Activated T-cell treated with anti-CD3 and anti-CD28 coated beads for 48 hours (primary cell): ENCODE measurements at places on chromosomes 6 and 20.

DNA sequence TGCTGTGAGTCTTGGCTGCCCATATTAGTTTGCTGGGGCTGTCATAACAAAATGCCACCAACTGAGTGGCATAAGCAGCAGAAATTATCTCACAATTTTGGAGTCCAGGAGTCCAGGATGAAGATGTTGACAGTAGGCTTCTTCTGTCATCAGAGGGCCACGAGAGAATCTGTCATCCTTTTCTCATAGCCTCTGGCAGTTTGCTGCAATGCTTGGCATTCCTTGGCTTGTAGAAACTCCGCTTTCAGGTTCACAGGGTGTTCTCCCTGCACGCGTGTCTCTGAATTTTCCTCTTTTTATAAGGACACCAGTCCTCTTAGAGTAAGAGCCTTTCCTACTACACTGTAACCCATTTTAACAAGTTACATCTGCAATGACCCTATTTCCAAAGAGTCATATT, 838.4 kb downstream of the TFAP2A start:
- DNase-seq = no peak

DNA sequence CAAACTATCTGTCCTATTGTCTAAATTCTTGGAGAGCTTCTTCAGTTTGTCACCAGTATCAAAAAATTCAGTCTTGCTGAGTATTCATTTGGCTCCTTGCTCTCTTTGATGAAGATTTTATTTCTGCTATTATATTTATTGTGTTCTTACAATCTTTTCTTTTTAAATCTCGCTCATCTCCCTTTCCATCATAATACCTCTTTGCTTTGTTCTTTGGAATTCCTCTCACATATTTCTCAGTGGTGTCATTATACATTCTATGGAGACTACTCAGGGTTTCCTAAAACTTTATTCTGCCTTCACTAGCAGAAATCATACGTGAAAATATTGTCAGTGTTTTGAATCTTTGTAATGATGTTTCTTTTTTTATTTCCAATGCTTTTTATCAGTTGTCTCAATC, 445.2 kb upstream of the ID4 start:
- DNase-seq = no peak

DNA sequence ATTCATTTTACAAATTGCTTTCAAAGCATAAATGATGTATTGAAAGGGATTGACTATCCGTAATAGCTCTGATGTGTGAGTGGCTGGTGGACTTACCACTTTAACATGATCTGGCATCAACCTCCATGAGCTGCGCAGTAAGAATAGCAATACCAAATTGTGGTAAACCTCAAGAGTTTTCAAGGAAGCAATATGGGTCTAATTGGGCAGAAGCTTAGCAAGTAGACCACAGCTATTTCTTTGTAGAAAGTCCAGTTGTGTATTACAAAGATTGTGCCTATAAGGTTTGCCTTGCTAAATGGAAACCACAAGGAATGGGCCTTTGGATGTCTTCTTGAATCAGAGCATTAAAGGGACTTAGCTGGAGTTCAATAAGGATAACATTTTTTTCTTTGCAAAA, 736.6 kb downstream of the KIF16B start:
- no peak for DNase-seq

- no peak for DNase-seq
These were observed 123.5 kb downstream of the GRM4 start for GRCh38 chr6:34022250-34022872.

GRCh38 chr20:22836211-22836610, 198.9 kb upstream of the SSTR4 start:
- DNase-seq = no peak

DNA sequence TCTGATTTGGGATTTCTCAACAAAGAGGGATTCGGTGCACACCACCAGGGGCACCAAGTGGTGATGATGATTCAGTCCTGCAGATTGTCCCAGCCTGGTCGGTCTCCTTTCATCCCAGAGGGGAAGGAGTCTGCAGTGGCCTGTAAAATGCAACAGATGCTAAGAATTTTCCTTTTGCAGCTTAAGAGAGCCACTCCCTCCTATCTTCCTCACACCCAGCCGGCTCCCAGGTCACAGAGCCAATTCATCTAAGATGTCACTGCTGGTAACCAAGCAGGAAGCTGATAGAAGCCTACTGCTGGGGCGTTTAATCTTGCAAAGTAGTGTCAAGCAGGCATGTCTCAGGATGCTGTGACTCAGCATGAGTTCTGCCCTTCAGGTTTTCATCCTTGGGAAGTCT, 203.8 kb upstream of the LRFN2 start:
- DNase-seq = no peak

DNA sequence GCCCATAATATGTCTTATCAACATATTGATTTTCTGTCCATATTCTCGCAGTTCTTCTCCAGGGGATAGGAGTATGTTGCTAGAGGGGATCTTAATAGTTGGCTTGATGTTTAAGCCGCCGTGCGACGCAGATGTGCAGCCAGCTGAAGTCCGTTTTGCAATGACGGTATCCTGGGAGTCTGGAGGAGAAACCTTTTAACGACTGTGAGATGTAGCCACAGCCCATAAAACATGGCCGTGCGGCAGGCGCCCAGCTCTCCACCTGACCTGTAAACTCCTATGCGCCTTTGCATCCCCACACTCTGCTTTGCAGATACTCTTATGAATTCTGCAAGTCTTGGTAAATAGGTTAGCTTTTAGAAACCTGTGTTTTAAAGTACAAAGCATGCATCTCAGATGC, 36.9 kb downstream of the BMP6 start:
- no peak for DNase-seq

GRCh38 chr20:46814366-46815232, 80.0 kb upstream of the EYA2 start:
- DNase-seq = no peak

- DNase-seq = no peak
These were observed 16.1 kb upstream of the HINT3 start for GRCh38 chr6:125940247-125941041.

DNA sequence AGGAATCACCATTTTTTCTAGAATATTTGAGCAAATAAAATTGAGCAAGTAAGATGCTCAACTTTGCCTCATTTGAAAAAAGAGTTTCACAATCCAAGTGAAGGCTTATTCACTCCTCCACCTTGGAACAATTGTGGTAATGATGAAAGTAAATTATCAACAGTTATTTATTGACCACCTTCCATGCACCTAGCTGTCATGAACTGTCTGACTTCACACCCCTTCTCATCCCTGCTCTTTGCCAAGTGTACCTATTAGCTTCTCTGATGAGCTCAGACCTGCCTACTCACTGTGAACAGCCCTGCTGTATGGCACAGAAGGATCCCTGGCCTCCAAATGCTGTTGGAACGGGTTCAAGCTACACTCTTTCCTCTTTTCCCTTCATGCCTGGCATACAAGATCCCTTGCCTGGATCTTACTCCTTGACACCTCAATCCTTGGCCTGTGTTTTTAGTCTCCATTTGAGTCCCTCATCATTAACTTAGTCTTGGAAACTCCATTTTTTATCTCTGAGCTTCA, 99.0 kb upstream of the PREP start:
- DNase-seq = no peak

- no peak for DNase-seq
These were observed 71.4 kb upstream of the MYLIP start for GRCh38 chr6:16057446-16057845.

GRCh38 chr6:100913400-100914276, 32.5 kb upstream of the ASCC3 start:
- no peak for DNase-seq

DNA sequence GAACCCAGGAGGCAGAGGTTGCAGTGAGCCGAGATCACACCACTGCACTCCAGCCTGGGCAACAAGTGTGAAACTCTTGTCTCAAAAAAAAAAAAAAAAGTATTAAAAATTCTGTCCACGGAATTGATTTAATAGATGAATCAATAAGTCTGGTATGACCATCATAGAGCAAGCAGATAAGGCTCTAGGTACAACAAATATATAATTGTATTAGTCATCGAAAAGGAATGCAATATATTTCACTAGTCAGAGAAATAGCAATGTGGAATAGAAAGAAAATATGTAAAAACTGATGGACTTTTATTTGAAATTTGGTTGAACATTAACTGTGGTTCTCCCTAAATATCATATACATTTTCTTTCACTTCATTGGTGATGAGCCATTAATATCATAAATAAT, 476.8 kb upstream of the AGPAT4 start:
- no peak for DNase-seq

DNA sequence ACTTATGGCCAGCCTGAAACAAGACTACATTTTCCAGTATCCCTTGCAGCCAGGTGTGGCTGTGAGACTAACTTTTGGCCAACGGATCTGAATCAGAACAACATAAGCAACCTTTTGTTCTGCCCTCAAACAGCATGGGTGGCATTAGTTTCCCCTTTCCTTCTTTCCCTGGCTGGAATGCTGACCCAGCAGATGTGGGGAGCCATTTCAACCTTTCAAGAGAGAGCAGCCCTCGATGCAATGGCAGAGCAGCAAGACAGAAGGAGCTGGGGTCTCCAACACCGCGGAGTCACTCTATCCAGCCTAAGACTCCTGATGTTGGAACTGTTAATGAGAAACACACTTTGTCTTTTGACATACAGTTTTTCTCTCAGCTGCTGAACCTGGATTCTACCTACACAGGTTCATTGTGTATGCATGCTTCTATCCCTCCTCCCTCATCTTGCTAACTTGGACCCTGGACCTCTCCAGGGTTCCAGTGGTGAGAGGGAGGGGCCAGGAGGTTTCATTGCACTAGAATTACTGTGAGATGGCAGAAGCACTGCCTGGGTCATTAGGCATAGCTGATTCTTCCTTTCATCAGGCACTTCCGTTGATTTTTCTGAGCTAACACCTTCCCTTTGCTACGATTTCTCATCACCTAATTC, 28.8 kb upstream of the DDR1 start:
- no peak for DNase-seq

DNA sequence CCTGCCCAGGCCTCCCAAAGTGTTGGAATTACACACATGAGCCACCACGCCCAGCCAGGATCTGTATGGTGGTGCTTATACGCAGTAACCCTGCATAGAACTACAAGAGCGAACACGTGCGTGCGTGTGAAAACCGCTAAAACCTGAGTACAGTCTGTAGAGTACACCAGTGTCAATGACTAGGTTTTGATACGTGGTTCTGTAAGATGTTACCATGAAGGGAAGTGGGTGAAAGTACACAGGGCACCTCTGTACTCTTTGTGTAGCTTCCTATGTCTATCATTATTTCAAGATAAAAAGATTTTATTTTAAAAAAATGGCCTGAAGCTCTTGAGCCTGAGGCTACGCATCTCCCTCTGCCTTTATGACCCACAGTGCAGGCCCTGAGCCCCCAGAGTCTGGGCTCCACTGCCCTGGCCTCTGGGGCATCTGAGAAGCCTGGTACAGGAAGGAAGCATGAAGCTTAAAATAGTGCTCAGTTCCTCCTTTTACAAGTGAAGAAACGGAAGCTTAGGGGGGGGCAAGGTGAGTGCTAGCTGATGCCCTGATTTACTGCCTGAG, 21.6 kb downstream of the LY86 start:
- no peak for DNase-seq

DNA sequence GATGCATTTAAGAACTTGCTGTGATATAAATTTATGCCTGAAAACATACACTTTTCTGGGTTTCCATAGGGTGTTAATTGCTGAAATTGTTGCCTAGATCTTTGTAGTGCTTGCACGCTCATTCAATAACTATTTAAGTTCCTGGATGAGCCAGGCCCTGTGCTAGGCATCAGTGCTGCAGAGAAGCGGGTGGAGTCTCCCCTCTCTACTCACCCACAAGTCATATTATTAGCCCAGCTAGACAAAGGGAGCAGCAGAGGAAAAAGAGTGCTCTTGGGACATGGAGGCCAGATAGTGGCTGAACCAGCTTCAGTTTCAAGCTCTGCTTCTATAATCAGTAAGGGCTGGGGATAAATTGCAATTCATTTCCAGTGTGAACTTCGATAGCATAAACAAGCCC, 329.1 kb downstream of the TFAP2B start:
- DNase-seq = no peak

DNA sequence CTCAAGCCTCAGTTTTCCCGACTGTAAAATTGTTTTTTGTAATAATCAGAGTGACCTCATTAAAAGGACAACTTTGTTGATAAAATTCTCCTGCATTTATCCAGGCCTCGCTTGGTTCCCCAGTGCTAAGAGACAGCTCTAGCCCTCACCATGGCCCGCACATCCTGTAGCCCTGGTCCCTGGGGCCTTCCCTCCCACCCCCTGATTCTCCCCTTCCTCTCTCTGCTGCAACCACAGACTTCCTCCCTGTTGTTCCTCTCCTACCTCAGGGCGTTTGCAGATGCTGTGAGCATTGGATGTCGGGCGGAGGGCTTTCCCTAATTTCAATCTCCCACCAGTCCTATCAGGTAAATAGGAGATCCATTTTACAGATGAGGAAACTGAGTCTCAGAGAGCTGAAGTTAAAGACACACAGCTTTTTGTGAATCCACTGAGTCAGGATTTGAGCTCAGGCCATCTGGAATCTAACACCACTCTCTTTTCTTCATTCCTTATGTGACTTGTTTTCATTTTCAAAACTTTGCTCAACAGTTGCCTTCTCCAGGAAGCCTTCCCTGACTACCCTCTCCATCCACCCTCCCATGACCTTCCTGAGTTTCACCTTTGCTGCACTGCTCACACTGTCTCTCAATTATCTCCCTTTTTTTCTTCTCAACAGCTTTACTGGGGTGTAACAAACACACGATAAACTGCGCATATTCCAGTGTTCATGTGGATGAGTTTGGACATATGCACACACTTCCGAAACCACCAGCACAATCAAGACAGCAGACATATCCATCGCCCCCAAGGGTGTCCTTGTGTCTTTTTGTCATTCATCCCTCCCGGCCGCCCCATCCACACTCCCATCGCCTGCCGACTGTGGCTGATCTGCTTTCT, 107.1 kb downstream of the CEBPB start:
- DNase-seq = no peak

DNA sequence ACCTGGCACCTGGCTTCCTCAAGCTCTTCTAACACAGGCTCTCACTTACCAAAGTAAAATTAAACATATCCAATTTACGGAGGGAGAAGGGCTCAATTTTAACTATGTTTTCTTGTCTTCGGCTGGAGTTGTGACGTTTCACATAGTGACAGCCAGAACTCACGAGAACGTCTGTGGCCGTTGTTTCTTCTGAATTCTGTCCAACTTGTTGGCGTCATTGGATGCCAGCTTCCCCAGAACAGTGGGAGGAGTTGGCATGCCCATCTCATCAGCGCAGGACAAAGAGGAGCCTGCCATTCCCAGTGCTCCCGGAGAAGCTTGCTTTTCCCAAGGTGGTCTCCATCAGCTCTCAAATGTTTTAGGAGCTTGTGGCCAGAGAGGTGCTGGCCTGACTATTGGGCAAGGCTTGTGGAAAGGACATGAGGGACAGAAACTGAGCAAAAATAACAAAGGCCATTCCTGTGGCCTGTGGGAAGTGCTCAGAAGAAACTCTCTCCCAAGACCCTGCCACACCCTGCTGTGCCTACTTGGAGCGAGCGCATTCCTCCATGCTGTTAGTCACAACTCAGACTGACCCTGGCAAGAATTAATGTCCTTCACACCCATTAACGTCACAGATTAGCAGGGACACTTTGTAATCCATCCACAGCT, 265.4 kb upstream of the CDH4 start:
- no peak for DNase-seq

- no peak for DNase-seq
These were observed 44.4 kb downstream of the RNGTT start for GRCh38 chr6:88919032-88919431.
